Gastrocnemius medialis (tissue), 4 donors: ENCODE measurements at places on chromosomes 7 and 10.
A peak's percentile ranks its signal among the peaks of the same experiment; 100 is the strongest.

GRCh38 chr7:32108651-32109050 lies 38.4 kb upstream of the PDE1C start:
- H3K27me3 ChIP-seq, result no peaks in the 10 kb centered on the region
- no peaks in the 10 kb centered on the region for H3K4me1 ChIP-seq
- H3K4me3 ChIP-seq, result no peak overlapping the region
- no peak for DNase-seq

GRCh38 chr10:77274046-77274795 lies 363.4 kb downstream of the KCNMA1 start:
- no peak overlapping the region for H3K27ac ChIP-seq
- peaks cover 23% of the 10 kb centered on the region for H3K4me1 ChIP-seq
- no peaks in the 10 kb centered on the region for H3K27me3 ChIP-seq
- H3K4me3 ChIP-seq, result no peak overlapping the region
- no peaks in the 10 kb centered on the region for H3K36me3 ChIP-seq
- DNase-seq, result no peak

- no peaks in the 10 kb centered on the region for H3K36me3 ChIP-seq
- no peak overlapping the region for H3K4me3 ChIP-seq
- H3K27me3 ChIP-seq, result no peaks in the 10 kb centered on the region
- H3K27ac ChIP-seq, result no peak overlapping the region
Measured at GRCh38 chr7:142874409-142874808, 11.1 kb downstream of the TRPV6 start.

GRCh38 chr10:132865171-132865631 lies 77.2 kb downstream of the CFAP46 start:
- no peaks in the 10 kb centered on the region for H3K4me1 ChIP-seq
- H3K27ac ChIP-seq, result no peak overlapping the region
- no peaks in the 10 kb centered on the region for H3K36me3 ChIP-seq
- no peak overlapping the region for H3K4me3 ChIP-seq
- peaks cover 25% of the 10 kb centered on the region for H3K27me3 ChIP-seq
- peak; percentile 5 for DNase-seq

DNA sequence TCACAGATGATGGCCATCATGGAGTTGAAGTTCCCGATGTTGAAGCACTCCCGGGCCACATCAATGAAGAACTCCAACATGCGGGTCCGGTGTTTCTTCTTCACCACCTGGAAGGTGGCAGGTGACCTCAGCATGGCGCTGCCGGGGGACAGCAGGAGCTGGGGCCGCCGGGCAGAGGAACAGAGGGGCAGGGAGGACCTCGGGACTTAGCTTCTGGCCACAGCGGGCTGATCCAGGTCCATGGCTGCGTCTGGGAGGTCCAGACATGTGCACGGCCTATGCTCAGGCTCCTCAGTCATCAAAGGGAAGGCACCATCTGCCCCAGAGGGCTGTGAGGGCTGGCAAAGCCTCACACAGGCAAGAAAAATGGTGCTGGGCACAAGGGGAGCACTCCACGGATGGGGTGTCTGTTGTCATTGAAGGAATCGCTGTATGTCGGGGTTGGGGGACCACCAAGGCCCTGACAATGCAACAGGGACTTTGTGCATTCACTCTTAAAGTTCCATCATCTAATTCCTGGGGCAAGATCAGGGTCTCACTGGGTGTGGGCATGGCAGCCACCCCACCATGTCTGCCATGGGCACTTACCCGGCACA lies 60.9 kb downstream of the CSGALNACT2 start:
- DNase-seq, result no peak
- no peaks in the 10 kb centered on the region for H3K4me1 ChIP-seq
- no peaks in the 10 kb centered on the region for H3K27me3 ChIP-seq
- H3K27ac ChIP-seq, result no peak overlapping the region
- no peak overlapping the region for H3K4me3 ChIP-seq

DNA sequence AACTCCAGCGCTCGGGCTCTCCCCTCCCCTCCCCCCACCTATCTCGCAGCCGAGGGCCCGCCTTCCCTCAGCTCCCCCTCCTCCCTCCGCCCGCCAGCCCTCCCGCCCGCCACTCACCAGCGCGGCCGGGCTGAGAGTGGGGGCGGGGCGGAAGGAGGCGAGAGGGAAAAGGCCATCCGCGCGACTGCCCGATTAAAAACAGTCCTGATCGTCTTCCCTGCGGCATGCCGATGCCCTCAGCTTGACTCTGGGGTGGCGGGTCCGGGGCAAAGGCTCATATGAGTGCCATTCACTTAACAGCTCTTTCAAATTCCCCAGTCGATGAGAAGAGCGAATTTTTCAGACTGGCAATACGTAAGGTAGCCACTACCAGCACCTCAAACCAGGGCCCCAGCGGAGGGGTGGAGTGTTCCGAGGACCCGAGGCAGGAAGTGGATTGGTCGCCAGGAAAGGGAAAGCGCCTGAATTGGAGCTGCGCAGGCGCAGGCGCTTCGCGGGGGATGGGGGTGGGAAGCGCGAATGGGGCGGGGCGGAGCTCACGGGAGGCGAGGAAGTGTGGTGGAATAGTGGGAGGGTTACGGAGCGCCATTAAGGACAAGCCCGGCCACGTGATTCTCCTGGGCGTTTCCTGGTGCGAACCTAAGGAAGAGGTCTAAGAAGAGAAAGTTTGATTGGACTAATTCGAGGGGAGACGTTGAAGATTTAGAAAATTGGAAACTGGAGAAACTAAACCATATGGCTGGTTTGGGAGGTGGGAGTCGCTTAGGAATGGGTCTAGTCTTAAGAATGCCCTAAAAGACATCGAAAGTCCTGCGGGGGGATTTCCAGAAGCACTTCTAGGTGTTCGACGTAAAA lies at the start of gene UPF2:
Gene UPF2 (minus strand): TSS at position 13 of the 855 bp plus-strand sequence. CDS start 7,386 bp downstream, outside the sequence.
- peak; percentile 98 for DNase-seq
- H3K36me3 ChIP-seq, result no peaks in the 10 kb centered on the region
- H3K27ac ChIP-seq, result peak within 1 kb of the TSS; percentile 95
- peak within 1 kb of the TSS; percentile 97 for H3K4me3 ChIP-seq
- H3K27me3 ChIP-seq, result no peaks in the 10 kb centered on the region

DNA sequence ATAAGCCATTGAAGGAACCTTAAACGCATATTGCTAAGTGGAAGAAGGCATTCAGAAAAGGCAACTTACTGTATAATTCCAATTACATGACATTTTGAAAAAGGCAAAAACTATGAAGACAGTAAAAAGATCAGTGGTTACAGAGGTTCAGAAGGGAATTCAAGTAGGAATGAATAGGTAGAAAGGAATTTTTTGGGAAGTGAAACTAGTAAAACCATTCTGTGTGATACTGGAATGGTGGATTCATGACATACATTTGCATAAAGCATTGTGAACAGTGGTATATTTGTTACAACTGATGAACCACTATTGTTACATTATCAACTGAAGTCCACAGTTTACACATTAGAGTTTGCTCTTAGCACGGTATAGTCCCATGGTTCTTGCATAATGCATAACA lies 114.2 kb upstream of the GPR22 start:
- peaks cover 17% of the 10 kb centered on the region for H3K36me3 ChIP-seq
- no peaks in the 10 kb centered on the region for H3K4me1 ChIP-seq
- DNase-seq, result no peak
- no peaks in the 10 kb centered on the region for H3K27me3 ChIP-seq
- H3K27ac ChIP-seq, result no peak overlapping the region

DNA sequence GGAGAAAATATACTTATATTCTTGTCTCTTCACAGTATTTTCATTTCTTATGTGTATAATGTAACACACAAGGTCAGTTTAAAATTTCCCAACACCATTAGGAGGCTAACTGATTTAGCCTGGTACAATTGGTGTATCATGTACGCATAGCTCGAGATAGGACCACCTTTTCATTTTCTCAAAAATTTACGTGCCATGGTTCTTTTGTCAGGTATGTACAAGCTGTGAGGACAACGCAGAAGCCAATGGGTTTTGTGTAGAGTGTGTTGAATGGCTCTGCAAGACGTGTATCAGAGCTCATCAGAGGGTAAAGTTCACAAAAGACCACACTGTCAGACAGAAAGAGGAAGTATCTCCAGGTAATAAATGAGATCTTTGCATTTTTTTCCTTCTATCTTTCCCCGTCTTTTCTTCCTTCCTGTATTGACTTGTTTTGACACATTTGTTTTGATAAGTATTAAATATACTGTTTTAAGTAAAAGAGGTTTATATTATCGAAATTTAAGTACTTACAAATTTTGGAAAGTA lies 55.0 kb downstream of the TRIM24 start:
- H3K4me3 ChIP-seq, result no peak overlapping the region
- H3K36me3 ChIP-seq, result peaks cover 19% of the 10 kb centered on the region
- H3K27me3 ChIP-seq, result no peaks in the 10 kb centered on the region
- DNase-seq, result no peak
- peaks cover 23% of the 10 kb centered on the region for H3K4me1 ChIP-seq

GRCh38 chr7:36238138-36238537 lies 85.1 kb downstream of the EEPD1 start:
- H3K36me3 ChIP-seq, result no peaks in the 10 kb centered on the region
- H3K4me3 ChIP-seq, result no peak overlapping the region
- no peaks in the 10 kb centered on the region for H3K27me3 ChIP-seq
- no peak for DNase-seq
- H3K27ac ChIP-seq, result peak overlapping the region; percentile 61

DNA sequence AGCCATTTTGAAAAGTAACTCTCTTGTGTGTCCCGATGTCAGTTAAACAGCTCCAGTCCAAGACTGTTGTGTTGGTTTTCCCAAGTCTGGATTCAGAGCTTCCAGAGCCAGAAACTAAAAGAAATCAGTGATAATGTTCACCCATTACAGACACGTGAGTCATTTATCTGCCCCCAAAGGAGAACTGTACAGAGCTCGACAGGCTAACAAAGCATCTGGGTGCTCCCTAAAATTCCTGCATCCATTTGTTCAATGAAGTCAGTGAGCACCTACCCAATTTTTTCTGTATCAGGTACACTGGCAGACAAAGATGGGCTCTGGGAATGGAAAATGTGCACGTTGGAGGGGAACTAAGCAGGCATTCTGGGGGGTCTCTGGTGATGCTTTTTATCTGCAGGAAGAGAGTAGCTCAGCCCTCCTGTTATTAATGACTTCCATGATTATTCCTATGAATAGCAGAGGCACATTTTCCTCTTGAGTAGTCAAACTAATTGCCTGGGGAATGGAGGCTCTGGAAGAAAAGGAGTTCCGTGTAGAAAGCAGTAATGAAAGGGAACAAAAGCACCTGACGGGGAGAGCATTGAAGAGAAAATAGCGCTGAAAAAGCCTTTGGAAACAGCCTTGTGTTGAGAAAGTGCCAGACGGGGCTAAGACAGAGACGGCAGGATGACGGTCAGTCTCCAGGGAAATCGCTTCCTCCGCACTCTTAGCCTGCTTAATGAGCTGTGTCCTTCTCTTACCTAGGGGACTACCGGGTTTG lies 75.3 kb downstream of the GAD2 start:
- no peak overlapping the region for H3K27ac ChIP-seq
- no peaks in the 10 kb centered on the region for H3K27me3 ChIP-seq

DNA sequence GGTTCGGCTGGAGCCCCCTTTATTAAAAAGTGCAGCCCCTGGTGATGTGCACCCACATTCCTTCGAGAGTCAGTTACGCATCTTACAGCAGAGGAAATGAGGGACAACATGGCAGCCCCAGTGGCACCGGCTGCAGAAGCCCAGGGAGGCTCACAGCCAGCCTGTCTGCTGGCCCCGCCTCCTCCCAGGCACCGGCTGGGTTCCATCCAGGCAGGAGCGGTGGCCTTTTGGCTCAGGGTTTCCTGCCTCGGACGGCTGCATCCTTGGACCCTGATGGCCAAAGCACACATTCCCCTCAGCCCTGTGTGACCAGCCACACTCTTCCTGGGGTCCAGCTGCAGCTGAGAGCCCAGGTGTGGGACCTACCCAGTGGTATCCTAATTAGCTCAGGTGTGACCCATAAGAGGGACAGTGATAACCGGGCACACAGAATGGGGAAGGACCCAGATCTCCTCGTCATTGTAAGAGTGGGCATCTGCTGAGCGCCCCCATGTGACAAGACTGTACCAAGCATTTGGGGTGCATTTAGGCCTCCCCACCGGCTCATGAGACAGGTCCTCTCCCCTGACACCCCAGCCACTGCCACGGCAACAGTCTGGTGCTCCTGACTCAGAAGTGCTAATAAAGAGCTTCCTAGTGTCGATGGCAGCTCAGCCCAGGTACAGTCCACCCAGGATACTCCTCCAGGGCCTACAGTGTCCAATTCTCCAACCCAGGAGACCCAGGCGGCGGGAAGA lies 63.3 kb upstream of the CHST15 start:
- peak overlapping the region; percentile 3 for H3K4me3 ChIP-seq
- DNase-seq, result no peak
- H3K4me1 ChIP-seq, result peaks cover 37% of the 10 kb centered on the region
- no peaks in the 10 kb centered on the region for H3K36me3 ChIP-seq
- no peaks in the 10 kb centered on the region for H3K27me3 ChIP-seq

DNA sequence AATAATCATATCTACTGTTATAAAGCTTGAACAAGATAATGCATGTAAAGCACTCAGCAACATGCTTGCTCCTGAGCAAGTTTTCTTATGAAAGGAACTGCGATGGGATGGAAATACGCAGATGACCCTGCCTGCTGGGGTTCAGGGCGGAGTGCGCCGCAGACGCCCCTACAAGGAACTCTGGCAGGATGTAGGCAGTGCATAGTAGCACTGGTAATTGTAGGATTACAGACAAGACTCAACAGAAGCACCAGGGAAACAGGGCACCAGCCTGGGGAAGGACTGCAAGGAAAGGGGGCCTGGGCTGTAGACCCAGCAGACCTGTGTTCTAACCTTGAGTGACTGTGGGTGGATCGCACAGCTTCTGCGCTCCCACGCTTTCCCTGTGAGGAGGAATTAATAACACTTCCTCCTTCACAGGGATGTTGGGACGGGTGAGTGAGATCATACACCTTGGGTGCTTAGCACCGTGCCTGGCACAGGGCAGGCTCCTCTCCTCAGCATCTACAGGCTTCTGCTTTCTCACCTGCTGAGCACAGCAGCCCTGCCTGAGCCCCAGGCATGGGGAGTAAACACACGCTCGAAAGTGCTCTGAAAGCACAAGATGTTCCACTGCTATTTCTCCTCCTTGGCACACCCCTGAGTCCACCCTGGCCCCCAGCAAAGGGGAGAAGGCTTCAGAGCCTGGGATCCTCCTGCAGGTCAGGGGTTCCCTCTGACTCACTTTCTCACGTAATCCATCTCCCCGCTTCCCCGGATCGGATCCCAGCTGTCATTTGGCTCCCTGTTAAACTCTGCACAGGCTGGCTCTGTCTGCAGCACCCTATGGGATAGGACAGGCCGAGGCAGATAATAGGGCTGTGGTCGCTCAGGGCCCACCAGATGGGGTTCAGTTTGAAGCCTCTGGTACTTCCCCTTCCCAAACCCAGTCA lies 19.2 kb downstream of the ITPRIP start:
- no peaks in the 10 kb centered on the region for H3K36me3 ChIP-seq
- peaks cover 68% of the 10 kb centered on the region for H3K4me1 ChIP-seq
- H3K27ac ChIP-seq, result peak overlapping the region; percentile 45

DNA sequence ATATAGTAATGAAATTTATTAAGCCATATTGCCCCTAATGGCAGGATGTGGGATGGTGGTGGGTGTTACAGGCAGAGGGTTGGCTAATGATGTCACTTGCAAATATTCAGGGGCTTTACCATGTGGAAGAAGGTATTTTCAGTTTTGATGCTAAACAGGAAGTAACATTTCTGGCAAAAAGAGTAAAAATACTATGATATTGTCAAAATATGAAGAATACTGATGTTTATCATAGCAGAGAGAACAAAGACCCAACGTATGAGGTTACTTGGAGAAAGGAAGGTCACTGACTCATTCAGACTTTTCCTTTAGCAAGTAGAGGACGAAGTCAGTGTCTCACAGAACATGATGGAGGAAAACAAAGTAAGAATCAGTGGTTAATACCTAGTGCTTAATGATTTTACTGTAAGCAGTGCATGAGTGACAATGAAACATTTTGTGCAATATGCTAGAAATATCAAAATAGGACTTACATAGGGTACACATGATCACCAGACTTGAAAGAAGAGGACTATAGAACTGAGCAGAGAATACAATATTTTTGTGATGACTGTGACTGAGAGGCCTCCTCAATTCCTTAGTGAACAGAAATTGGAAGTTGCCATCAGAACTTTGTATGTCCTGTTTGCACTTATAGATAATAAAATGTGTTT lies 89.7 kb upstream of the STEAP4 start:
- H3K27ac ChIP-seq, result no peak overlapping the region
- H3K27me3 ChIP-seq, result no peaks in the 10 kb centered on the region
- H3K4me1 ChIP-seq, result no peaks in the 10 kb centered on the region
- H3K36me3 ChIP-seq, result no peaks in the 10 kb centered on the region
